NCI-H1436 treated with DMSO at 0.1 percent for 48 hours (cell line): ENCODE measurements at places on chromosomes 12 and 14.

GRCh38 chr14:64775081-64775777 lies 71.0 kb downstream of the PLEKHG3 start:
- DNase-seq = no peak

GRCh38 chr14:88729159-88729558 lies 63.6 kb downstream of the EML5 start:
- no peak for DNase-seq

- DNase-seq = no peak
Measured at GRCh38 chr12:27426743-27427487, 19.6 kb upstream of the SMCO2 start.

DNA sequence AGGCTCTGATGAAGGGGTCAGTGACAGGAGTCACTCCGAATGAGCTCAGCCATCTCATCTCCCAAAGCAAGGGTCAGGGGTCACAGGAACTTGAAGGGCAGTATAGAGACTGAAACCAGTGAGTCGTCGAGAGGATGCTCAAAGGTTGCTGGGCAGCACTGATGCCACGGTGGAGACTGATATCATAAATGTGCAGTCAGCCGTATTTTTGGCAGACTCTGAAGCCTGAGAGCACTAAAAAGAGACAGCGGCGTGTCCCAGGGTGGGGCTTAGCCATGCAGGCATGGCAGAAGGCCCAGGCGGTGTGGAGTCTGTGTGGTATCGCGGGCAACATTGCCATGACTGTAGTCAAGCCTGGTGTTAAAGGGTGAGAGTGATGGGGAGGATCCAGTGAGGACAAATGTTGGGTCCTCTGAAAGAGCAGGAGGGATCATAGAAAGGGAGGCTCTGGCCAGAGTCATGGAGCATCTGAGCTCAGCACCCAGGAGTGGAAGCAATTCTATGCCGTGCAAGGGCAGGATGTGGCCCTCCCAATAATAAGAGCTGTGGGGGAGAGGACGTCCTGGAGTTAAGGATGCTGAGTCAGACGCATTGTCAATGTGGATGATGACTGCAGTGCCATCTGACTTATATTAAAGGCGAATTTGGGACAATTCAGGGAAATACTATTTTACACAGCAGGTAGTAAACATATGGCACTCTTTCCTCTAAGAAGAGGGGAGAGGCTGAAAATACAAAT lies 241.2 kb upstream of the FKBP4 start:
- no peak for DNase-seq

GRCh38 chr12:27285403-27285802 lies 41.3 kb downstream of the STK38L start:
- no peak for DNase-seq

GRCh38 chr12:57479376-57480115 lies at the start of gene ARHGAP9:
ARHGAP9 (minus strand) TSS chr12:57479866; CDS start chr12:57479406, 460 bp downstream.
- DNase-seq = no peak

DNA sequence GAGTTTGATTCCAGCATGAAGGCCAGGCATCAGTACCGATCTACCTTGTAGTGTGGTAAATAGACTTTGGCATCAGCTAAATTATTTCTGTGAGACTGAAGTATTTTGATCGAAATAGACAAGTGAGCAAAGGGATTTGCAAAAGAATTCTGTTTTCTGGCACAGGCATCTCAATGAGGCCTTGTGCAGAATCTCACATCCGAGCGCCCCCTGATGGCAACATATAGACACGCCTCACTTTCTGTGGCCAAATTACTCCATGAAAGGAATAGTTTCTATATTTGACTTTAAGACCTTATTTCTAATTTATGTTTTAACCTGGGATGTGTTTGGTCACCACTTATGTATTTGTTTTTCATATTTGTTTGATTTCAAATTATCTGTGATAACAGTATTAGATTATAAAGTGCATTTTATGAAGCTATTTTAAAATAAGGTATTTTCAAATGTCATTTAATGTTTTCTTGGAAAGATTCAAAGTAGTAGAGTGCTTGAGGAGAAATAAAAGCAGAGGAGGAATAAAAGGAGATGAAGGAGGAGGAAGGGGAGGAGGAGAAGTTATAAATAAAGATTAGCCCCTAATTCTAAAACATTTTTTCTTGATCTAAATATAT lies 731.9 kb downstream of the NRXN3 start:
- DNase-seq = peak; percentile 29

DNA sequence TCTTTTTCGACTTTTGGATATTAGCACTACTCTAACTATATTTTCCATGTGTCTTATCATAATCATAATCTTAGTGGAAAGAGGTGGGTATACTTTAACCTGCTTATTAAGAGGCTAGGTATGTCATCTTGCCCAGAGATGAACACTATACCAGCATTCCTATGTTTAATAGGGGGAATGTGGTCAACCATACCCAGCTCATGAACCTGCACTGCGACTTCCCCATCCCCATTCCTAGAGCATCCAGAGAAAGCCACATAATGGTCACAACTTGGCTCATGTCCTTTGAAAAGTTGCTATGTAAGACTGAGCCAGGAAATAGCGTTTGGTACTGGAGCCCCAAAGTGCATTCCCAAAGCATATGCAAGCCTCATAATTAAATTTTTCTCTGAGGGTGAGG lies 55.2 kb downstream of the TMCC3 start:
- DNase-seq = no peak

- DNase-seq = no peak
Measured at GRCh38 chr12:58263816-58264215, 322.4 kb downstream of the ATP23 start.

DNA sequence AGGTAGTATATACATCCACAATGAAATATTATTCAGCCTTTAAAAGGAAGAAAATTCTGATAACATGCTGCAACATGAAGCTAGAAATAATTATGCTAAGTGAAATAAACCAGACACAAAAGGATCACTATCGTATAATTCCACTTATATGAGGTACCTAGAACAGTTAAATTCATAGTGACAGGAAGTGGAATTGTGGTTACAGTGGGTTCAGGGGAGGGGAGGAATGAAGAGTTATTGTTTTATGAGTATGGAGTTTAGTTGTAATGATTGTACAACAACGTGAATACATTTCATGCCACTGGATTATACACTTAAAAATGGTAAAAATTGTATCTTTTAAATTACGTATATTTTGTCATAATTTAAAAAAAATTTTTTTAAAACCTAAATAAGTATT lies 21.0 kb downstream of the EEA1 start:
- no peak for DNase-seq

DNA sequence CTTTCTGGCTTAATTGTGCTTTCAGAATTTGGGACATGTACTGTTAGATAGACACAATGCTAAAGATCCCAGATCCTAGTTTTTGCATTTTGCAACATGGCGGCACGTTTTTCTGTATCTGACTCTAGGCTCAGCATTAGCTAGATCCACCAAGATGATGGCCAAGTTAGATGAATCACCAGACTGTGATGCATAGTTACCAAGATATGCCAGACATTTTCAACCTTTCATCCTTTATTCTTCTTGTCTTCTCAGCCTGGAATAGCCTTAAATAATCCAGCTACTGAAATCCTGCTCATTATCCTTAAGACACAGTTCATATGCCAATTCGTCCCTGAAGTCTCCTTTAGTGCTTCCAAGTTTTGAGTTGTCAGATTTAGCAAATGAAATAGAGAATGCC lies 144.9 kb upstream of the CRY1 start:
- no peak for DNase-seq

- DNase-seq = peak; percentile 56
Measured at GRCh38 chr14:39977198-39977597, 545.0 kb upstream of the FBXO33 start.

- DNase-seq = no peak
Measured at GRCh38 chr14:73026243-73026844, 562 bp downstream of the ZFYVE1 start.

DNA sequence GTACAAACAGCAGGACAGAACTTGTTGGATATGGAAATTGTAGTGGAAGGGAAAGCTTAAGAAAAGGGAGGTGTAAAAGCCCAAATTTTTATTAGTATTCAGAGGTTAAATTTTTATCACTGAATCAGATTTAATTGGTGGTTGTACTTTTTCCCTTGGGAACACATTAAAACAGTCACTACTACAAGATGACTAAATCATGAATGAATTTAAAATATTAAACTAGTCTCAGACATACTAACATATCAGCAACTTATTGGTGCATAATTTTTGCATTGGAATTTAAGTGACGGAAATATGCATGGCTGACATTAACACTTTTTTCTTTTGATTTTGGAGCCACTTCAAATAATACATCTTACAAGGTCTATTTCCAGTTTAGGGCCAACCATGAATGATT lies 27.6 kb downstream of the SAMD4A start:
- no peak for DNase-seq

DNA sequence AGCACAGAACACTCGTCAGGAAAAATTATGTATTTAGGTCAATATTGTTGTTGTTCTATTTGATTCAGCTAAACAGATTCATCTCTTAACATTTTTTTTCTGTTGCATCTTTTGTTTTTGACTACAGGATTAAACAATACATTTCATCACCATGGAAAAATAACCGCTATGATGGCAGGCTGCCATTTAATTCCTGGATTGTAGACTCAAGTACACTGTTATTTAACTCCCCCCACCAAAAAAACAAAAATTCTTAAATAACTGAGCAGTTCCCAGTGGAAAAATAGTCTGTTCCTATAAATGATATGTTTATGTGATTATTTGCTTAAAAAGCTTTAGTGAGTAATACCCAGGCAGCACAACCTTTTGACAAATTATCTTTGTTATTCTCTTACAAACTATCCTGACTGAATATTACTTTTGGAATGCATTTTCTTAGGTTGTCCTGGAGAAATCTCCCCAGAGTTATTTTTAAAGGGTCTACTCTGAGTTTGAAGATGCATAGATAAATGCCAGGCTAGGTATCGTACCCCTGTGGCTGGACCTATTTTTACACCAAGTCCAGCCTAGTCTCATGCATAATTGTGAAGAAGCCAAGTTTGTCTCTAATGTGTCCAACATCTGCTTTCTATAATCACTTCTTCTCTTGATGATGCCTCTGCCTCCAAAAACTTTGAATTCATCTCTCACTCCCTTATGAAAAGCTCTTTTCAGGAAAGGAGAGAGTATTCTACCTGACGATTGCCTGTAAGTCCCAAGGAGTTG lies 3.7 kb downstream of the KERA start:
- DNase-seq = no peak

DNA sequence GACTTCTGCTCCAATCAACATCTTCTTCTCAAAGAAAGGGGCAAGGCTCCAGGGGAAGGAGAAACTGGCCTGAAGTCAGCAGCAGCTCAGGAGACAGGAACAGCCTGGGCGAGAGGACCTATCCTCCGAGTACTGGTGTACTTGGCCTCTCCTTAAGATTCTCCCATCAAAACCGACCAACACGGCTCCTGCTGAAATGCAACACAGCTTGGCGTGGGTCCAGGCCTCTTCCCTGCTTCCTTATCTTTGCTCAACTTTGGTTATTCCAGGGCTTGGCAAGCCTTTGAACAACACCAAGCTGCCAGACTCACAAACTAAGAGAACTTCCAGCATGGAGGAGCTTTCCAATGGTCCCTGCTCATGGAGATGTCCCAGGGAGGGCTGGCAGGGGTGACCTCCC lies 377.4 kb downstream of the BCL11B start:
- DNase-seq = no peak
